Lung microvascular endothelial cell (primary cell): ENCODE measurements at places on chromosomes 5 and 9.

DNA sequence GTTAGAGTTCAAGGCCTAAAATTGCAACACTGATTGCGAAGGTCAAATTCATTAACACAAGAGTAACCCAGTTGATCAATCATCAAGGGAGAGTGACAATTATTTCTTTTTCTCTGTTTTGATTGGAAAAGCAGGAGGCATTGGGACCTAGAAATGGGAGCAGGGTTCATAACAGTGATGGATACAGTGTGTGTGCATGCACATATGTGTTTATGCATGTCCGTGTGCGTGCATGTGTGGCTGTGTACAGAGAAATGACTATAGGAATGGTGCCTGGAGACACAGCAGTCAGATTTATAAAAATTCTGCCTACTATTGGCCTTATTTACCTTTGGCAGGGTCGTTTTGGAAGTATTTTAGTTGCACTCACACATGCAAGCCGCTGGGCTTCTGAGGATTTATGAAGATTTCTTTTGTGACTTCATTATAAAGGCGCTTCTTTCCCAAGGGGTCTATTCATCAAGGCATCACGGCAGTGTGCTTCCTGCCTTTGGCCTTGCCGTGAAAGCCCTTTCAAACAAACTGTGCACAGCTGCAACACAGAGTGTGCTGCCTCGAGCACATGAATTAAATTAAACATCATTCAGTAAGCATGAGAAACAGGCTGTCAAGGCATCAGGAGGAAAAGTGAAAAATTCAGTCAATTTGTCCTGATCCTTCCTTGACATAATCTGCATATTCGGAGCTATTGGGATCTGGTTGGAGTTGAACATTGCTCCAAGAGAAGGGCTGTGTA lies 122.8 kb upstream of the PUM3 start:
- no peak for DNase-seq

DNA sequence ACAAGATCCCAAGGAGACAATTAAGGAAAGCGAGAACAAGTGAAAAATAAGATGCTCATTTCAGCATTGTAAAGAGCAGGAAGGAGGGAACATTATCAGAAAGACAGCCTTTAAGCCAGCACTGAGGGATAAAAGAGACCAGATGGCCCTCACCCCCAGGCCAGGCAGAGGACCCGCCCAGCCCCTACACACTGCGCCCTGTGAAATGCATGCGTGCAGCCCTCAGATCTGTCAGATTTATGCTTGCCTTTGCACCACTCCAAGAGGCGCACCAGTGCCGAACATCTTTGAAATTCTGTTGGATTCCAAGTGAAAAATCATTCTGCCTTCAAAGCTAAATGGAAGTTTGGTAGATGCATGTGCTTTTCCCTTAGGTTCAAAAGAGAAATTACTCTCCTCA lies 378.0 kb downstream of the MLLT3 start:
- no peak for DNase-seq

DNA sequence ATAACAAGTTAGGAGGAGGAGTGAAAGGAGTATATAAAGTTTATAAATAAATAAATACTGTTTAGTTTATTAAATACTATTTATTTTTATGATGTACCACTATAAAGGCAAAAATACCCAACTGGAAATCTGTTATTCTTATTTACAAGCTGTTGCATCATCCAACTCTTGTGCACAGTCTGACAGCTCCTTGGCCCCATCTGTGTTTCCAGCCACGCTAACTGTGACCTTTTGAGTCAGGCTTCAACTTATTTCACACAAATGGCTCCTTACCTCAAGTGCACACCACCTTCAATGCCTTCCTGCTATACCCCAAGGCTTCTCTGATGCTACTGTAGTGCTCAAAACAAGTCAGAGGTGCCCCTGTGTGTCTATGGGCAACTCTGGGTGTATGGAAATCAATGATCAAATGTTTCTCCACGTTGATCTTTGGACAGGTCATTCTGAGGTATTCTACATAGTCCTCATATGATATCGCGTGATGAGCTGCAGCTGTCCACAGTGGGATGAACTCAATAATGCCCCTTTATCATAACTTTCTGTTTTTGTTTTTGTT lies 303.2 kb upstream of the GRAMD2B start:
- no peak for DNase-seq

DNA sequence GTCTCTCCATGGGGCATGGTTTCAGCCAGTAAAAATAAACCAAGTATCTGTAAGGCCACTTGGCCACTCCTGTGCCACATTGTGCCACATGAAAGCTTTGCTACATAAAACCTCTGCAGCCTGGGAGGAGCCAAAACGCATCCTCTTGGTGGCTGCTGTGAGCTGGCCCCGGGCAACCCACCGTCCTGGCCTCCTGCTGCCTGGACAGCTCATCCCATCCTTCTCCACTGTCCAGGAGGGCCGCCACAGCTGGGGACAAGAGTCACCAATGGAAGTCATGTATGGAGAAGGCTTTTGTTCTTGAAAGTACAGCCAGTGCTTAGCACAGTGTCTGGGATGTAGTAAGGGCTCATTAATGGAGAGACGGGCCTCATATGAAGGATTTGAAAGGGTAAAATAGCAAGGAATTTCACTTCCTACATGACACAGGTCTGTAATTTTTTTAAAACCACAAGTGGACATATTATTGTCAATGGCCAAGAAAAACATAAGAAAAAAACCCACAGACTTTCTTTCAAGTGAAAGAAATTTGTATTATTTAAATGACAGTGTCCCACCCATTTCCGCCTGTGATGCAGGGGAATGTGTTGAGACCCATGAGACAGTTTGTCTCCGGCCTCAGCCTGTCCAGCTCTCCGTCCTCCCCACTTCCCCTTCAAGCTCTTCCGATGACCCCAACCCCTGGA lies 6.6 kb downstream of the PTGES start:
- no peak for DNase-seq

DNA sequence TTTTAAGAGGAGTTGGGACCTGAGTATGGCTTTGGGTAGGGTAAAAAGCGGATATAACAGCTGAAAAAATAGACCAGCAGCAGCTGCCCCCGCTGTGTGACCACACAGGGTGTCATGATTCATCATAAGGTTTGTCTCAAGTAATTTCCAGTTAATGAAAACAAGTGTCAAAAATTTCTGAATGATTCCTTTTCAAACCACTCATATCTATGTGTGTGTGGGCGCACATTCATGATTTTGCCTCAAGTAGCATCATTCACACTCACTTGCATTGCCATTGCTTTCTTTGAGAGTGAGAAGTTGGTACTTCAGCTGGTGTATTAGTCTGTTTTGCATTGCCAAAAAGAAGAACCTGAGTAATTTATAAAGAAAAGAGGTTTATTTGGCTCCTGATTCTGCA lies 12.1 kb upstream of the TNFAIP8 start:
- peak; percentile 41 for DNase-seq

- no peak for DNase-seq
These were observed 370.5 kb downstream of the PTPRD start for GRCh38 chr9:10242255-10242654.

DNA sequence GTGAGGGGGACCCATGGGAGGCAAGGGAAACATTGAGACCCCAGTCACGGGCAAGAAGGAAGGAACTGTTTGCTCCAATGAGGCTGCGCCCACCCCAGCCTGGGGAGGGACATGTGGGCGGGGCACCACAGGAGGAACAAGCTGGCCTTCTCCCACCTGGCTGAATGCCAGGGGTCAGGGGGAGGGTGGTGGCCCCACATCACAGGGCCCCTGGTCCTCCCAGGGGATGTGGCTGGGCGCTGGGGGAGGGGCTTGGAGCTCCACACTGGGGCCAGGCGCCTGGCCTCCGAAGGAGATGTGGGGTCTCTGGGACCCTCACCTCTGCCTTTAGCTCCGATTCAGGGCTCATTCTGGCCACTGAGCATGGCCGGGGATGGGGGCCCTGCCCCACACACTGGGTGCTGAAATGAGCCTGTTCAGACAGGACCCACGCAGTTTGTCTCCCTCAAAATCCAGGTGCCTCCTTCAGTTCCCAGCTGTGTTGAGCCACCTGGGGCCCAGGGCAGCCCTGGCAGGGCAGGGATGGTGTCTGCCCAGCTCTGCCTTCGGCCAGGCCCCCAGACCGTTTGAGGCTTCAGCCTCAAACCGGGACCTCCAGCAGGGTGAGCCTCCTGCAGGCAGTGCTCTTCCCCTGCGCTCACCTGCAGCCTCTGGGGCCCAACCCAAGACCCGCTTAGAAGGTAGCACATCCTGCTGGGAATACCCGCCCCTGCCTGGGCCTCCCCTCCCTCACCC lies 33.2 kb upstream of the NOTCH1 start:
- no peak for DNase-seq

GRCh38 chr5:151195622-151196021 lies 28.3 kb downstream of the CCDC69 start:
- no peak for DNase-seq

DNA sequence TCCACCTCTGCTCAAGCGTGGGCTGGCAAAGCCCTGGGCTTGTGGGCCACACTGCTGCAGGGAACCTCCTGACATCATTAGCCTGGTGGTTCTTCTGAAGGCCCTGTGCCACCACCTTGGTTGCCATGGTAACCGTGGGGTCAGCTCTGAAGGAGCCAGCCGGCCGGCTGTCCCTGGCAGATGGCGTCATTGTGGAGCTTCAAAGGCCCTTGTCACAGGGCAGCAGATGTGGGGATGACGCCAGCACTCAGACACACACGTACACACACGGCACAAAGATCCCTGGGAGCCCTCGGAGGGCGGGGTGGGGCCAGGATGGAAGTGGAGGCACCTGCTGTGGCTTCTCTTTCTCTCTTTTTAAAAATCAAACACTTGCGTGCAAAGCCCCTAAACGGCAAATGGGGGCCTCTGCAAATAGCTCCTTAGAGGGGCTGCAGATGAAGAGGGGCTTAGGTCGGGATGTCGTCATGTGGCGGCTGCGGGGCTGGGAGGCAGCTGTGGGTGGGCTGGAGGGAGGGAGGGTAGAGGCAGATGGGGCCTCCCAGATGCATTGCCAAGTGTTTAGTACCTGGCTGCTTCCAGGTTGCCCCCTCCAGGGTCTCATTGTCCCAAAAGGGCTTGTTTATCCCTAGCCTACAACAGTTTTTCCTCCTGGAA lies 19.5 kb upstream of the RPL26L1 start:
- no peak for DNase-seq

GRCh38 chr5:21058289-21058688 lies 1070.3 kb upstream of the CDH18 start:
- no peak for DNase-seq

- DNase-seq = no peak
These were observed 96.5 kb upstream of the ERCC6L2 start for GRCh38 chr9:95778957-95779356.

DNA sequence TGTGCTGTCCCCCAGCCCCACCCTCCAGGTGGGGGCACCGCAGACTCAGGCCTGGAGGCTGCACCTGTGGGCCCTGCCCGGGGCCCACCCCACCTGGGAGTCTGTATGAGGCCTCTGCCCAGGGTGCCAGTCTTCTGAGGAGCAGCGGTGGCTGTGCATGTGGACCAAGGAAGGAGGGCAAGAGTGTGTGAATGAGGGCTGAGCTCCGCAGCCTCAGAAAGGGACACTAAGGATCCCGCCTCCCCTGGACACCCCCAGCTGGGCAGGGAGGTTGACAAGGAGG lies 19.1 kb downstream of the FGD3 start:
- DNase-seq = no peak

DNA sequence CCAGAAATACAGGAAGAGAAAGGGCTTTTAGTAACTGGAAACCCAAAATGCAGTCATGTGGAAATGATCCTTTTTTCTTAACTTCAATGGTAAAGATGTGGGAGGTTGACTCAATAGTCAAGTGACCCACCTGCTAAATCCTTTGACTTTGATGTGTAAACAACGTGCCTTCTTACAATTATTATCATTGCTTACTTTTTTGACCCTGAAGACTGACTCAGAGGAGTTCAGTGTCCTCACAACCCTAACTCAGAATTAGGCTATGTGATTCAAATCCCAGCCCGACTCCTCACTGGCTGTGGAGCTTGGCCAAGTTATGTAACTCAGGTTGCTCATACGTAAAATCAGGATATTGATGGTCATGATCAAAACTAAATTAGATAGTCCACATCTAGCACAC lies 27.9 kb downstream of the ANXA1 start:
- DNase-seq = no peak

DNA sequence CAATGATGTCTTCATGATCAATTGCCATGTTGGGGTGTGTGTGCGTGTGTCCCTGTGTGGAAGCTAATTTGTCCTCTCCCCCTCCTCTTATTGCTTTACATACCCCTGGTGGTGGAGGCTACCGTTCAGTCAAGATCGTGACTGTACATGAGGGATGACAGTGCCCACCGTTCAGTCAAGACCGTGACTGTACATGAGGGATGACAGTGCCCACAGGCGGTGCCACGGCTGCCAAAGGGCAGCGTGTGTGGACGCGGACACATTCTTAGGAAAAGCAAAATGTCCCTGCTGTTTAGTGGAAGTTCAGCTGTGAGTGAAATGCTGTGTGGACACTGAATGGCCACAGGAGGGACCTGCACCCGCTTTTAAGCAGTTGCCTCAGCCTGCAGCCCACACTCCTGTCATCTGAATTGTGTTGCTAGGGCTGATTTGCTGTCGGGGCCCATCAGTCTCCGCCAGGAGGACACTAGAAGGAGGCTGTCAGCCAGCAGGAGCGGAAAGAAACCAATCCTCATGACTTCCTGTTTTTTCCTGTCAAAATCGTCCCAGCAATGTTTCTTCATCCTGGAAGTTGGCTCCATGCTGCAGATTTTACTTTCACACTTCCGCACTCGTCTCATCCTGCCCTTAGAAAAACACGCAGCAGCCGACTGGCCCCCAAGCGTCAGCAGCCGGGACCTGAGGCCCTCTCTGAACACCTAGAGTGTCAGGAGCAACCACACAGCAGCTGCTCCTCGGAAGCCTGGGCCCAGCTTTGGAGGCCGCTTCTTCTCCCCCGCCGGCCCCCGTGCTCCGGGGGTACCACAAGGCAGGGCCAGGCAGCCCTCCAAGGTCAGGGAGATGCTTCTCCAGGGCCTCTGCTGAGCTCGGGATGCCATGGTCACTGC lies 9.1 kb downstream of the OR2V1 start:
- peak; percentile 53 for DNase-seq

DNA sequence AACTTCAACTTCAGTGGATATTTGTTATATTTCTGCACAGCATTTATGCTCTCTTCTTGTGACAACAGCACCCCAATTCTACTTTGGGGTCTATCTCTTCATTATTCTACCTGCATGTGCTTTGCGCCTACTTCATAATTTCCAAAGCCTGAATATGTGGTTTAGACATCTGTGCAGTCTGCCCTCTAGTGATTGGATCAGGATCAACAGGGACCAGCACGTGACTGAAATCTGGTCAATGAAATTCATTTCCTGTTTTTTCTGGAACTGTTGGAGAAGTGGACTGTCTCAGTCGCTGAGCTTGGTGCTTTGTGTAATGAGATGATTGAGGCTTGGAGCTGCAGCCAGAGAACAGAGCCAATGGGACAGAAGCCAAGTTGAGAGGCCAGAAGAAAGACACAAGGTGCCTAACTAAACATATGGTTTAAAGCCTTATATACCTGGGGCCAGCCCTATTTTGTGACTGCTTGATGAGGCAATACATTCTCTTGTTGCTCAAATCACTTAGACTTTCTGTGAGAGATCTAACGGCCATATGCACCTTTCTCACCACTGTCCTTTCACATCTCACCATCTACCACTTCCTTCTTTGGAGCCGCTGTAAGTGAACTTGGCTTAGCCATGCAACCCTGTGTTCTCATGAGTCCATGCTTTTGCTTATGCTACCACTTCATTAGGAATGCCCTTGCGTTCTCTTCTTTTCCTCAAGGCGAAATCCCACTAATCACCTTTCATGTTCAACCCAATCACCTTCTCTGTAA lies 68.8 kb upstream of the PPP2R2B start:
- DNase-seq = peak; percentile 19

- no peak for DNase-seq
These were observed 378.5 kb upstream of the CD180 start for GRCh38 chr5:67575087-67575486.
